Brain microvascular endothelial cell (primary cell): ENCODE measurements at places on chromosomes 7 and 10.

GRCh38 chr7:69791739-69792138 is 193.5 kb downstream of the AUTS2 start:
- no peak for DNase-seq

- DNase-seq = no peak
Observed at GRCh38 chr7:92602352-92603088, 12.3 kb upstream of the FAM133B start.

- DNase-seq = no peak
Observed at GRCh38 chr10:102146971-102147428, 5.2 kb upstream of the NOLC1 start.

DNA sequence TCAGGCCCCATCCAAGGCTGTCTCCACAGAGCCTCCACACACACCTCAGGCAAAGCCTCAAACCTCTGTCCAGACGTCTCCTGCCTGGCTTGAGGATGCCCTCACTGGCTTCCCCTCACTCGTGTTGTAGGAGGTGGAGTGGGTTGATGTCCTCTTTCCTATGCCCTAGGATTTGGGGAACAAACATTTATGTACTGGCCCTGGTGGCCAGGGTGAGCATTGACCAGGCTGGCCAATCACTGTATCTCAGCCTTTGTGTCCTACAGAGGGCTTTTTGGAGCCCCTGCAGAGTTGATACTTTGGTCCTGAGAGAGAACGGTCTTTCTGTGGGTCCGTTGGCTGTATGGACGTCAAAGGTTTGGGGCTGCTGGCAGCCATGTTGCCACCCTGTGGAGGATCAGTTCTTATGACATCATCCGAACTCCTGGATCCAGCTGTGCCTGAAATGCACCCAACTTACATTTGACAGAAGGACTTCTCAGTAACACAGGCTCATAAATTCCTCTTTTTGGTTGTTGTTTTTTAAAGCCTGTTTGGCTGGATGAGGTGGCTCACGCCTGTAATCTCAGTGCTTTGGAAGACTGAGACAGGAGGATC is 2.3 kb upstream of the GRID2IP start:
- no peak for DNase-seq

GRCh38 chr10:24518981-24519597 is 204.6 kb downstream of the ARHGAP21 start:
- peak; percentile 57 for DNase-seq

GRCh38 chr7:112365551-112365950 is 84.7 kb upstream of the IFRD1 start:
- DNase-seq = no peak

GRCh38 chr7:41709621-41710020 is 6.7 kb upstream of the INHBA start:
- DNase-seq = peak; percentile 98

DNA sequence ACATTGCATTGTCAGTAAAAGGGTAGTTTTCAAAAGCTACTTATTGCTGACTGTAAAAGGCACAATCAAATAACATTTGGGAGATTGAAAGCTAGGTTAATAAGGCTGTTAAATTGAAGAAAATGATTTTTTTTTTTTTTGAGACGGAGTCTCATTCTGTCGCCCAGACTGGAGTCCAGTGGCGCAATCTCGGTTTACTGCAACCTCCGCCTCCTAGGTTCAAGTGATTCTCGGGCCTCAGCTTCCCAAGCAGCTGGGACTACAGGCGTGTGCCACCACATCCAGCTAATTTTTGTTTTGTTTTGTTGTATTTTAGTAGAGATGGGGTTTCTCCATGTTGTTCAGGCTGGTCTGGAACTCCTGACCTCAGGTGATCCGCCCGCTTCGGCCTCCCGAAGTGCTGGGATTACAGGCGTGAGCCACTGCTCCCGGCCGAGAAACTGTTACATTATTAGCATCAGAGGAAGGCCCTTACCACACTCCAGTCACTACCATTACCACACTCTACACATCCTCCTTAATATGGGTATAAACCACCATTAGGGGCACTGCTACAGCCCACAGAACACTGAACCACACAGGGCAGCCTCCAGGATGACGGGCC is 1.0 kb downstream of the CYP51A1 start:
- no peak for DNase-seq

DNA sequence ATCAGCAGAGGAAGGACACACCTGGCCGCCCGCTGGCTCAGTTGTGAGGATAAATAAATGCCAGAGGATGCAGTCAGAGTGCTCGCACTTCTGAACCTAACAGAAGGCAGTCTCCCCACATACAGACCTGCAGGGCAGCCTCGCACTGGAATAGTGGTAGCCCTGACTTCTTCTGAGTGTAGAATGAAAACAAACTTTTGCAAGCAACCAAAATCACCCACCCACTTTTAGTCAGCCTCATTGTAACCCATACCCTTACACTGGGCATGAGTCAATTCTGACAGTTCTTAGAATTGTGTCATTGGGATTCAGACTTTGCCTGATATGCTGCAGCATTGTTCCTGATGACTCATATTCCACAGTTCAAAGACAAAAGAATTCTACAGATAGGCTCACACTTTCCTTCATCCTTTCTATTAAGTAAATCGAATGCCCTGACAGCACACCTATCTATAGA is 167.0 kb upstream of the CDK1 start:
- DNase-seq = peak; percentile 86

GRCh38 chr10:110698782-110699201 is 54.7 kb downstream of the RBM20 start:
- DNase-seq = no peak

GRCh38 chr10:79627075-79627474 is 16.3 kb downstream of the SFTPA1 start:
- no peak for DNase-seq

DNA sequence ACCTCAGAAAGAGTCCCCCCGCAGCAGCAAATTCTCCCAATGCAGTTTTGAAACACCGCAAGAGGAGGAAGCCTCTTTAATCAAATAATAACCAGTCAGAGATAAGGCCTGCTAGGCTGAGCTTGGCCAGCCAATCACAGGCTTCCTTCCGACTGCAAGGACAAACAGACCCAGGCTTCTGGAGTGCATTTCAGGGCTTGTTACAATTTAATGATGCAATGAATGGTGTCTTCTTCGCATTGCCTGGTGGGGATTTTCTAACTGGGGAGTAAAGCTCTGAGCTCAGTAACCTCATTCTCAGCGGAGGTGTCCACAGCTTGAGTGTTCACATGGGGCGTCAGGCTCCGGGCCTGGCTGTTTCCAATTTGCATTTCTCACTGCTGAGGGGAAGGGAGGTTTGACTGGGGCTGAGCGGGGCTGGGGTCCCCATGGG is 31.8 kb upstream of the GPAM start:
- no peak for DNase-seq

DNA sequence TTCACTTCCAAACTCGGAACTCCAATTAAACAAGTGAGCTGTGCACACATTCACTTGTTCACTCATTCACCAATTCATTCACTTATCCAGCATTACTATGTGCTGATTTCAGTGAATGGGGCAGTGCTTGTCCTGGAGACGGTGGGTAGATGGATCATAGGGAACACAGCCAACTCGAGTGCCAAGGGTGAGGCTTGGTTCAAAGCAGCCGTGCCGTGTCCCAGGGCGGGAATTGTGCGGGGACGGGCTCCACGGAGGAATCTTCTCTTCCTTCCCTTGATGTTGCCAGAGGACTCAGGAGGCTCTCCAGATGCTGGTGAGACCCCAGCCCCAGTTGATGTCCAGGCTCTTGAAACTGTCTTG is 2.9 kb downstream of the SH2D4B start:
- no peak for DNase-seq

GRCh38 chr7:37068038-37068437 is 343.7 kb upstream of the AOAH start:
- no peak for DNase-seq

GRCh38 chr10:96645191-96645721 is 58.4 kb upstream of the TM9SF3 start:
- no peak for DNase-seq

DNA sequence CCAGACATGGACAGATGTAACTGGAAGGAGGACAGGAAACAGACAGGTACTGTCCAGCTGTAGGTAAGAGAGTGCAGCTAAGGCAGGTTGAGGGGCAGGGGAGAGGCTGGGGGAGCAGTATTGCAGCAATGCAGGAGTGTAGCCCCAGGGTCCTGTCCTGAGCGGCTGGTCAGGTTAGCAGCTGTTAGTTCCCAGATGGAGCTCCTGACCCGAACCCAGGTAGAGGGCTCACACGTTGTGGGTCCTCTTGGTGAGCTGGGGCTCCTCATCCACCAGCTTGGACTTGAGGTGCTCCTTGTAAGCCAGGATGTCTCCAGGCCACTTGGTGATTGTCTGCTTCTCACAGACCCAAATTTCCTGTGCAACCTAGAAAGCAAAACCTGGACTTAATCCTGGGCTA is 3.5 kb upstream of the H2BK1 start:
- no peak for DNase-seq

DNA sequence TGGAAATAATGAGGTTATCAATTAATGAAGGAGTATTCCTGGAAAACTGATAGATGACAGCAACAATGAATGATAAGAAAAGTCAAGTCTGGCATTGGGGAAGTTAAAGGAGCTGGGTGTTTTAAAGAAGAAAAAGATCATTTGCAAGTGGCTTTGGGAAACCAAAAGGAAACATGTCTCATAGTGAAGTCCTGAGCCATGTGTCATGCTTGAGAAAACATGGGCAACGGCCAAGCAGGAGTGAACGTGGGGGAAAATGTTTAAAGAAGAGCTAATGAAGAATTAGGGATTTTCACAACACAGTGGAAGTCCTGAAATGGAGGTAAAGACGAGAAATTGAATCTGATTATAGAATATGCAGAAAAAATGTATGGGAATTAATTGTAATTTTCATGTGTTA is 1383.2 kb upstream of the CELF2 start:
- peak; percentile 78 for DNase-seq

DNA sequence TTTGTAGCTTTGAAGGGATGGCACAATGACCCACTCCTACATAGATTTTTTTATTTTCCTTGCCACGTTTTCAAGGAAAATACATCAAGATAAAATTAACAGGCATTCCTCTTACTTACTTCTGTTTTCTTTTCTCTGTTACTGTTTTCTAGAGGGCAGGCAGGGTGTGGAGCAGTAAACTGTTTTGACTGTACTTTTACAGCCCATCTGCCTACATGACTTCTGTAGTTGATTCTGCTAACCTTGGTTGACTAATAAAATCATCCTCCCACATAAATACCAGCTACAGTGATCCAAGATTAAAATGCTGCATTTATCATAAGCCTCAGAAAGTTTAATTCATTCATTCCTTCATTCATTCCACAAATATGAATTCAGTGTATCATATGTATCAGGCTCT is 158.5 kb downstream of the TRIL start:
- DNase-seq = no peak

GRCh38 chr10:99708428-99709012 is 23.4 kb downstream of the COX15 start:
- DNase-seq = no peak
